ENCODE measurements at places on chromosomes 6 and 20. TPM values are rescaled to one million over a fixed set of nuclear protein-coding genes. Genes with fewer than 3 reads are reported as not detected.

- DNase-seq, result no peak
Observed at GRCh38 chr6:103280417-103280816, 1579.3 kb downstream of the HACE1 start.

DNA sequence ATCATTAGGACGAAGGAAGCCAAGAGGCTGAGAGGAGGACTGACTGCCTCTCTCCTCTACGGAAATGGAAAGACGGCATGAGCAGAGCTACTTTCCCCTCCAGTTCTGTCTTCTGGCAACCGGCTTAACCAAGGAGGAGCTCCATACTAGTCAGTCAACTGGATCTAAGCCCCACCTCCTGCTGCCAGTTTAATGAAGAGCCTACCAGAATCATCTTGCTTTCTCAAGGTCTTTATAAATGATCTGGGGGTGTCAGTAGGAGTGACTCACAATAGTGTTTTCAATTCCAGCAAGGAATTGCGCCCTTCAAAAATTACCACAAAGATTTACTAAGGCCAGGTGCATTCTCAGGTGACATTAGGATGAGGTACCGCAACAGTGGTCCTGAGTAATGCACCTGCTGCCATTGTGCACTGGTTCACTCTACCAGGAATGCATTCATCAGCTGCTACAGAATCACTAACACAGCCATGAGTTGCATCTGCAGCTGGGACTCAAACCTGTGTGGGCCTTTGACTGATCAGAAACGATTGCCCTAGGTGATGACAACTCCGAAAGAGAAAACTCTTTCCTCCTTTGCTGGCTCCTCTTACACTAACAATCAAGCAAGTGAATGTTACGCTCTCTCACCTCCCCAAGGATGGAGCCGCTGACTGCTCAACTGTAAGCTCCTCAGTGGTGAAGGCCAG lies 2.8 kb downstream of the UQCC2 start:
- DNase-seq, result no peak

The RPL10A gene
- 2,190 TPM for polyA plus RNA-seq

DNA sequence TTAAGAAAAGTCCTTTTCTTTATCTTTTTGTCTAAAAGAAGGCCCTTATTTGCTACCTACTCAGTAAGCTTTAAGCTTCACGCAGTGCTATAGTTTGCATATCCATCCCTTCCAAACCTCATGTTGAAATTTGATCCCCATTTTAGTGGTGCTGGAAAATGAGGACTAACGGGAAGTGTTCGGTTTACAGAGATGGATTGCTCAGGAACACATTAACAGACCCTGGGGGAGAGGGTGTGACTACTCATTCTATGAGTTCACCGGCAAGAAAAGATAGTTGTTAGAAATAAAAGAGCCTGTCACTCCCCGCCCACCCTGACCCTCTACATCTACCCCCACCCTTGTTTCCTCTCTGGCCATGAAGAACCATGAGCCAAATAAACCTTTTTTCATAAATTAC lies 546.2 kb downstream of the MEI4 start:
- no peak for DNase-seq

DNA sequence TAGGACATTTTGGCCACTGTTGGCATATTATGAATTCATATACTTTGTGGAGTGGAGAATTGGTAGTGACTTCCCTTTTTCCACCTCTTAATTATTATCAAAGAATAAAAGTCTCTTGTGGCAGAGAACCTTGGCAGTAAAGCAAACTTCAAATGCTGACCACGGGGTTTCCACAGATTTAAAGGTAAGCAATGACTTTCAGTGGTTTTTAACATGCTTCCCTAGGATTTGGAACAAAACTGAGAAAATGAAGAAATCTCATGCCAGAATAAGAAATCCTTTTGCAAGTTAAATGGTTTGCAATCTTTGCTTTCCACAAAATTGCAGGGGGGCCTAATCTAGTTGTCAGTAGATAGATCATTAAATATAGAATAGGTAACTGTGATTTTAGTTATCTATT lies 2.0 kb upstream of the SDC4 start:
- DNase-seq, result no peak

DNA sequence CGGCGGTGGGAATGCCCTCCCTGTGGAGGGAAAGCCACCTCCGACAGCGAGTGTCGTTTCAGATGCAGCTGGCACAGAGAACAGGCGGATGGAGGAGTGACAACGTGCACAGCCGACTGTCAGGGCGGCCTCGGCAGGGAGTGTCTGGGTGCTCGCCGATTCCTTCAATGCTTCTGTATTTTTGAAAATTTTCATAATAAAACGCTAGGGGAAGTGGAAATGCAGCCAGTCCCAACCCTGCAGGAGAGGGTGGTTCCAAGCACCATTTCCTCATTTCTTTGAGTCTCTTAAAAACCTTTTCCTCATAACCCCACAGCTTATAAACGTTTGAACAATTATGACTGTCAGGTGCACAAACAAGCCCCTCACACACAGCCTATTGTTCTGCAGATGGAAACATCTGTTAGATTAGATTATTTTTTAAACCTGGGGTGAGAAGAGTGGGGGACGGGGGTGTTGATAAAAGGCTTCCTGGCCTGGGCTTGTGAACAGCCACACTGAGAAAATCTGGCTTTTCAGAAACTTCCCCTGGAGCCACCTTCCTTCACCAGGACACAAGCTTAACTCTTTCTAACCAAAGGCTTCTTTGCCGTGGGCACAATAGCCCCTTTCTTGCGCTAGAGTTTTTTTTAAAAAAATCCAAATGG lies 228.9 kb downstream of the ANKRD60 start:
- DNase-seq, result no peak

DNA sequence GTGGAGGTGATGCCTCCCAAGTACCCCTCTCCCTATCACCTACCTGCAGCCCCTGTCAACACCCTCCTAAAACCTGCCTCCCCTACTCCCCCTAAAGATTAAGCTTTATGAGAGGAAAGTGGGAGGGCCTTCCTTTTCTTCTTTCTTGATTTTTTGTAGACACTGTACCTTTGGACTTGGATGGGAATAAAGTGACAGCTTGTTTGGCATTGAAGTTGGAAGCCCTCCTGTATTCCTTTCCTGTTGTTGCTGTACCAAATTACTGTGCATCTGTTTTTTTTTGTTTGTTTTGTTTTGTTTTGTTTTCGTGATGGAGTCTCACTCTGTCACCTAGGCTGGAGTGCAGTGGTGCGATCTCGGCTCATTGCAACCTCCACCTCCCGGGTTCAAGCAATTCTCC lies 99.3 kb upstream of the NFATC2 start:
- DNase-seq, result no peak

The RSPH9 gene
- polyA plus RNA-seq, result not detected

DNA sequence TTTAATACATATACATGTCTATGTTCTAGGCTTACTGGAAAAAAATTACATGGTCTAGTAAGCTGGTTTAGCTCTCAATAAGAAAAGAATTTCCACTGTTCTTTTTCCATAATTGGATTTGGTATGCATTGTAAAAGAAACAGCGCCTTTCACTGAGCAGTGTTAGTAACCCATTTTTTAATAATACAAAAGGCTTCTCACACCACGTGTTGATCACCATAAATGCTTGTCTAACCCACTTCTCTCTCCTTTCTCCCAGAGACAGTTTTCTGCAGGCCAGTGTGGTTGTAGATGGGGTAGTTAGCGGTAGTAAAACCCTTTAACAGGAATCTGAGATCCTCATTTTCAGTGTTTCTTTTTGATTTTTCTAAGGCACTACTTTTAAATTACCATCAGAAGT lies 348.7 kb upstream of the MANEA start:
- DNase-seq, result no peak

DNA sequence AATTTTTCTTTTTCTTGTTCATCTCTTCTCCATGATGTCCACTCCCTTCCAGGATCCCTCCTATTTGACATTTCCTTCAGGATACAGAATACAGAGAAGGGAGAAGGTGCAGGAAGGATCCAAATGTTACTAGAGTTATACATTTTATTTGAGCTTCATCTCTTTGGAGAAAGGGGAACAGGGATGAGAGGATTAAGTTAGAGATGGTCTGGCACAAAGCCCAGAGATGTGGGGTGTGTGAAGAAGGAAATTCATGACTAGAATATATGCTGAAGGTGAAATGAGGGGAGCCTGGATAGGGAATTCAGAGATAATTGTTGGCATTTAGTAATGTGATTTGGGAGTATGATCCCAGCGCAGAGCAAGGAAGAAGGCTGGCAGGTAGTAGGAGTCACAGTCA lies 22.5 kb upstream of the SRPK1 start:
- no peak for DNase-seq

DNA sequence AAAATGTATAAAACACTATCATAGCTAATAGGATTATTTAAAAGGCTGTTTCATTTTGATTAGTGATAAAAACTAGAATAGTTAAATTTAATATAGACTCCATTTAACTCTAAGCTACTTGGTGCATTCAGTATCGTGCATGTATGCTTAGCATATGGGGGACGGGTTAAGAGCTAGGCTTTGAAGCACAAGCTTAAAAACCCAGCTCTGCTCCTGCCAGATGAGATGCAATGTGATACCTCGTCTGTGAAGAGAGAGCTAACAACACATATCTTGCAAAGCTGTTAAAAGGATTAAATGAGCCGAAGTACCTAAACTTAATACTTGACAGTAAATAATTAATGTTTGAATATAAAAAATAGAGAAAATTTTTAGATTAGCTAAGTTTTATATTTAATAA lies 42.2 kb downstream of the DTNBP1 start:
- DNase-seq, result no peak

DNA sequence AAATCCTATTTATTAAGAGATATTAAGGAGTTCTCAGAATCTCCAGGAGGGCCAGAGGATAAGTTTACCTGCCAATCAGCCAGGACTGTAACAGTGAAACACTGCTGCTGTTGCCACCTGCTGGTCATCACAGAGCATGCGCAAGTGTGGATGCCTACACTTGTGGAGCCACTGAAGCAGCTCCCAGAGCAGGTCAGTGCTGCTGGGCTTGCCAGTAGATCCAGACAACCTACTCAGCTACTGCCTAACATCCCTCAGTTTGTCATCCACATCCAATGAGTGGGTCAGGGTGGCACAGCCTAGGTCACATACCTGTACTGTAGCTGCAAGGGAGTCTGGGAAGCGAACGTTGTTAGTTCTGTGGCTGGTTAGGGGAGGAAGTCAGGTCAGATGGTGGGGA lies 18.3 kb upstream of the NHSL1 start:
- DNase-seq, result no peak

- no peak for DNase-seq
Observed at GRCh38 chr20:10067321-10067720, 32.5 kb downstream of the ANKEF1 start.

DNA sequence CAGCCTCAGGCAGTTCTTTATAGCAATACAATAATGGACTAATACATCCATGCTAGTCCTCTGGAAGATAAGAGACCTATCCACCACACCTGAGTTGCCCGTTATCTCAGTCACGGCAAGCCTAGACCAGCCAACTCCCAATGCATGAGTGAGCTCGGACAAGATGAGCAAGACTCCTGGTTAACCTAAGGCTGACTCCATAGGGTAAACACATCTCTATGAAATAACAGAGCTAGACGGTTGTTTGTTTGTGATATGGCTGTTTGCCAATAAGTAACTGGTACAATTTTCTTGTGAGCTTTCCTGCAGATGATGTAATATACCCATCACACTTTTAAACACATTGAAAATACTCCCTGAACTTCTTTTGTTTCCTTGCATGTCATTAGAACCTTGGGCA lies 70.6 kb upstream of the PHACTR1 start:
- DNase-seq, result no peak

DNA sequence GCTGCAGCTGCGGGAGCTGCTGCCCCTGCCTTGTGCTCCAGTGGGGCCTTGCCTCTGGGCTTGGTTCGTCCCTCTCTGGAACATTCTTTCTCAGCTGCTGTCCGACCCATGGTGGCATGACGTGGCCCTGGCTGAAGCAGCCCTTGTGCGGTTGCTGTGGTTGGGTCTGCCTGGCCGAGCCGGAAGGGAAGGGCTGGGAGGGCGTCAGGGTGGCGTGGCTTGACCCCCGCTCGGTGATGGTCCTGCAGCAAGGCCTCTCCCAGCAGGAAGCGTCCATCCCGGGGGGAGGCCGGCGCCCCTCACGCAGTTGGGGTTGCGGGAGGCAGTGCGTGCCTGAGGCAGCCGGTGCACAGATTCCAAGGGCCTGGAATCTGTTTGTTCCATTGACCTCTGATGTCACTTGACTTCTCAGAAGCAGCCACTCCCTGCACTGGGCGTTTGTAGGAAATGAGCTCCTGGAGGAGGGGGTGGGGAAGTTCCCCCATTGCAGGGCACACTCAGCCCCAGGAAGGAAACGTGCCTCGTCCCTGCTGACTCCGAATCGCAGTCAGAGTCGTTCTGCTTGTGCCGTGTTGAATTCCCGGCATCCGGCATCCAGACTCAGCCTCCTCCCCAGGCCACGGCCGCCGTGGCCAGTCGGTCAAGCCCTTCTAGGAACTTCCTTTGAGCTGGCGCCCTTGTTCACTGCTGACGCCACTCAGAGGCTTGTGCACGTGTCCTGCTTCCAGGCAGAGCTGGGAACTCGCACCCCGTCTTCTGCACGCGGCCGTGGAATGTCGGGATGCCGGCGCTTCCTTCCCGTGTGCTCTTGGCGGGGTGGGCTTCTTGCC lies 9.7 kb upstream of the TNFRSF6B start:
- no peak for DNase-seq

The DAAM2 gene
- polyA plus RNA-seq, result not detected

The CCM2L gene
- not detected for polyA plus RNA-seq

The CALHM4 gene
- polyA plus RNA-seq, result 0.57 TPM

The VWA7 gene
- 0.47 TPM for polyA plus RNA-seq

The CNKSR3 gene
- polyA plus RNA-seq, result 1.9 TPM

The RIN2 gene
- 40.1 TPM for polyA plus RNA-seq

DNA sequence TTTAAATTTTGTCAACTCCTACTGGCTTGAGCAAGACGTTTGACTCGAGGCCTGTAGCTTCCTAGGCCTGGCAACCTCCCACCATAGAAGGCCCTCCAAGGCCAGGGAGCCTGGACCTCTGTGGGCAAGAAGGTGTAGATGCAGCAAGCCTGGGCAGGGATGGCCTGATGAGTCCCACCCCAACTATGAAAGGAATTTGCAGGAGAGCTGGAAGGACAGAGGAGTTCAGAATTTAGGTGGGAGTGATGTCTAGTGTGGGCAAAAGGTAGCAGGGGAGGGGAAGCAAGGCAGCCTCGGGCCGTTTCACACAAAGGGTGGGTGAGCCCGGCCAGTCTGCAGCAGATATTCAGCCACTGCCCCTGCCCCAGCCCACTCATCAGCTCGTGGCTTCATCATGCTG lies 245.2 kb downstream of the CDH26 start:
- peak; percentile 38 for DNase-seq

The DEFB129 gene
- not detected for polyA plus RNA-seq

Measured in keratinocyte (primary cell).